Esophagus mucosa (tissue), 1 donor: ENCODE measurements at places on chromosomes 5 and 9. TPM values are rescaled to one million over a fixed set of nuclear protein-coding genes. Genes with fewer than 3 reads are reported as not detected.

The PRR16 gene
- total RNA-seq: 0.44 TPM

DNA sequence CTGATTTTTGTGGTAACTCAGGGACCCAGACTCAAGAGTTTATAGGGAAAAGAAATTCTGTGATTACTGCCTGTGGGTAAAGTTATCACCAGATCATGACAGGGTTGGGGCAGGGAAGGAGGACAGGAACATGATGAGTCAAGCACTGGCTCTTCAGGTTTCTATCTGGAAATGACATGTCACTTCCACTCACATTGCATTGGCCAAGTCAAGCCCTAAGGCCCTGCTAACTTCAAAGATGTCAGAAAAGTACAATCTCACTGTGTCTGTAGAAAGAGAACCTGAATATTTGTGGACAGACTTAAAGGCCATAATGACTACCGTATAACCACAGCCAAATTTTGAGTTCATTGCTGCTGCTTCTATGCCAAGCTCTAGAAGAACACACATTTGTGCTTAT, 187.7 kb downstream of the TLE4 start:
- peak; percentile 95 for ATAC-seq

The MOB3B gene
- 3.7 TPM for total RNA-seq

DNA sequence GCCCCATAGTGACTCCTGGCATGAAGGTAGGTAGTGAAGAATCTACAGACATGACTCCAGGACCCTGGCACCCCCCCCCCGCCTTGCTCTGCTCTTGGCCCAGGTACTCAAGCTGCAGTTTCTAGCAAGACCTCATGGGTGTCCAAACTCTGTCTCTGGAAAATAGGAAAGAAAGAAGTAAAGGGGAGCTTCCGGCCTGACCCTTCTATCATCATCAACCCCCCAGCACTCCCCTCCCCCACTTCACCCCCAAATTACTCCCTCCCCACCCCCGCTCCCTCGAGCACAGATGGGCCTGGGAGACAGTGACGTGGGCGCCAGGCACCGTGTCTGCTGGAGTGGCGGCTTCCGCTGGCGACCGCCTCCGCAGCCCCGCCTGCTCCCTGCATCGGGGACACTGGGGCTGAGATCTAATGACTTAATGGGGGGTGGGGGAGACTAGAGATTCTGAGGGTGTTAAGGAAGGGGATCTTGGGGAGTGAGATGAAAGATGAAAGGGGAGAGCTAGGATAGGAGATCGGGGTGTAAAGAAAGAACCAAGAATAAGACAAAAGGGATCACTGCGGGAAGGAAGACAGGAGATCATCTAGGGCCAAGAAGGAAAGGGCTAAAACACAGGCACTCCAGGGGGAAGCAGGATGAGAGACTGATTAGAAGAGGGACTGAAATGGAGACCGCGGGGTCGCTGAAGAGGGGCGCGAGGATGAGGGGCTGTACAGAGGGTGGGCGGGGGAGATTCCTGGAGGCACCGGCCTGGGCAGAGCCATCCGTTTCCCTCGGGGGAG, 1.1 kb upstream of the DNAJB5 start:
- no peak for ATAC-seq

The TAS2R1 gene
- total RNA-seq: not detected

DNA sequence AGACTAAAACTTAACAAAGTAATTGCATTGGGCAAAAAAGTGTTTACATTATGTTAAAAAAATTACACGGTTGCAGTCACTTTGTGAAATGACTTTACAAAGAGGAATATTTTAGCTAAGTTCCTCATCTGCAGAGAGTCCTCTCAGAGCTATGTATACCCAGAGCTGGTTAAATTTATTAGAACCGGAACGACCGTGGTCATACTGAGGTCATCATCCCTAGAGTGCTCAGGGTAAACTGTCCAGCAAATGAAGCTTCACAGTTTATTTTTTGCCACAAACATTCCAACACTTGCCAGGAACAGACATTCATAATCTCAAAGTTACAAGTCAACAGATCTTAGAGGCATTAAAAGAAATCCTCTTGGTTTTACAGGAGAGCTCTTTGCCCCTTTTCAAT, 897 bp downstream of the ROPN1L start:
- ATAC-seq: no peak

- peak; percentile 77 for ATAC-seq
Observed at GRCh38 chr5:124651663-124652513, 94.6 kb downstream of the ZNF608 start.

DNA sequence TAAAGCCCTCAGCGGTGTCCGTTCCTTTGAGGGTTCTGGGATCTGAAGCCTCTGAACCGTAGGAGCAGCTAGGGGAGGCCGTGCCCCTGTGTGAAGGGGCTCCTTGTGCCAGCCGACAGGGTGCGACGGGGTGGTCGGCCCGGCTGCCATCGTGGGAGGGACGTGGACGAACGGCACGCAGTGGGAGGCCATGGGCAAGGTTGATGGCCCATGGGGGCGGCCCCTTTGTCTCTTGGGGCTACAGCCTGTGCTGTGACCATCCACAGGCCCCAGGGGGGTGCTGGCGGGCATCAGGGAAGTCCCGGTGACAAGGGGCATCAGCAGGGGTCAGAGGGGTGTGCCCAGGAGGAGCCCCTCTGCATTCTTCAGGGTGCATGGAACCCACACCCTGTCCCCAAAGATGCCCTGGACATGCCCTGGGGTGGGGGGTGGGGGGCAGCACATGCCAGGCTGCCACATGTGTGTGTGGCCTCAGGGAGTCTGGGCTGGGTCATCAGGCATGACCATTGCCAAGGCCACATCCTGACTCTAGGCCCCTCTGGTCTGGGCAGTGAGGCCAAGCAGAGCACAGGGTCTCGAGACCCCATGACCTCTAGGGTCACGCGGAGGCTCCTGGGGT, 49.6 kb upstream of the CACNA1B start:
- ATAC-seq: no peak

The FLT4 gene
- total RNA-seq: 1.9 TPM

The PCA3 gene
- total RNA-seq: not detected

- ATAC-seq: no peak
Observed at GRCh38 chr5:25544652-25545249, 900.0 kb upstream of the CDH10 start.

The ECM2 gene
- 0.56 TPM for total RNA-seq

The MAMDC4 gene
- total RNA-seq: 1.3 TPM

The PCDHGC5 gene
- 1.0 TPM for total RNA-seq

GRCh38 chr5:142186857-142187594, 78.4 kb downstream of the NDFIP1 start:
- no peak for ATAC-seq
